ENCODE measurements at places on chromosomes 5 and 9. TPM values are rescaled to one million over a fixed set of nuclear protein-coding genes. Genes with fewer than 3 reads are reported as not detected.

DNA sequence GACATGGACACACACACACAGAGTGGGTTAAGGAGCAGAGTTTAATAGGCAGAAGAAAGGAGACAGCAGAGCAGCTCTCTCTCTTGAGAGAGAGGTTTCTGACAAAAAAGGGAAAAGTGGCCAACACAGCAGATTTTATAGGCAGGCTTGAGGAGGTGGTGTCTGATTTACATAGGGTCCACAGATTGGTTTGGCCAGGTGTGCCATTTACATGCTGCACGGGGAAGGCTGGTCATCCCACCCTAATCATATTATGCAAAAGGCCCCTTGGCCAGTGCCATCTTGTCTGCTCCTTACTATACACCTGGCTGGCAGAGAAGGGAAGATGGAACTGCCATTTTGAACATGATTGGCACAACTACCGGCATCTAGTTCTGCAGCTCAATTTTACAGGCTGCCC is 240.8 kb downstream of the NPR3 start:
- DNase-seq: no peak

Gene MEGF10
- 0.92 TPM for total RNA-seq

Gene MYOT
- total RNA-seq: not detected

DNA sequence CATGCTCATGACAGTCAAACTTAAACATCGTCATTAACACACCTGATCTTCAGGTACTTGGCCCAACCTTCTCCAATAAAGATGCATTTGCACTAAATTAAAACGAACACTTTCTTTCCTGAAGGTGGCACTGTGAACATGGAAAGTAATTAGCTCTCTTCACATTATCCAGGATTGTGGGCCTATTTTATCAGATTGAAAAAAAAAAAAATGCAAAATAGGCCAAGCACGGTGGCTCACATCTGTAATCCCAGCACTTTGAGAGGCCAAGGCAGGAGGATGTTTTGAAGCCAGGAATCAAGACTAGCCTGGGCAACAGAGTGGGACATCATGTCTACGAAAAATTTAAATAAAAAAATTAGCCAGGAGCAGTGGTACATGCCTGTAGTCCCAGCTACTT is 14.4 kb upstream of the CDC20B start:
- no peak for DNase-seq

Gene FOXD4L3
- not detected for total RNA-seq

GRCh38 chr5:52743970-52744369 is 43.7 kb upstream of the ITGA1 start:
- DNase-seq: peak; percentile 53
